ENCODE measurements at places on chromosomes 4 and X.
A peak's percentile ranks its signal among the peaks of the same experiment; 100 is the strongest.

GRCh38 chr4:83387476-83388312, 53.0 kb upstream of the HPSE start:
- no peak for DNase-seq

DNA sequence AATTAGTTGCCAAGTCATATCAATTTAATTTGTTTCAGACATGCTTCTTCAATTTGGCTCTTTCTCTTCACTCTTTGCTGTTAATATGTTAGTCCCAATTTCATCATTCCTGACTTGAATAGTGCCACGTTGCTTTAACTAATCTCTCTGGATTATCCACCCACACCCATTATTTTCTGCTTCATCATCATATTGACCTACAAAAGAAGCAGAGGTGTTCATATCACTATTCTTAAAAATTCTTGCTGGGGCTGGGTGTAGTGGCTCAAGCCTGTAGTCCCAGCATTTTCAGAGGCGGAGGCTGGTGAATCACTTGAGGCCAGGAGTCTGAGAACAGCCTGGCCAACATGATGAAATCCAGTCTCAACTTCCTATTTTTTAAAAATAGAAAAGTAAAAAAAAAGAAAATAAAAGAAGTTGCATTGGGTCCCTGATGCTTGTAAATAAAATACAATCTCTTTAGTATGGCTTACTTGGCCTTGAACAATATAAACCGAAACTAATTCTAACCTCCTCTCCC, 65.7 kb upstream of the KCNIP4 start:
- DNase-seq, result peak; percentile 50

- no peak for DNase-seq
These were observed 656.0 kb upstream of the HS3ST1 start for GRCh38 chr4:12084690-12085089.

DNA sequence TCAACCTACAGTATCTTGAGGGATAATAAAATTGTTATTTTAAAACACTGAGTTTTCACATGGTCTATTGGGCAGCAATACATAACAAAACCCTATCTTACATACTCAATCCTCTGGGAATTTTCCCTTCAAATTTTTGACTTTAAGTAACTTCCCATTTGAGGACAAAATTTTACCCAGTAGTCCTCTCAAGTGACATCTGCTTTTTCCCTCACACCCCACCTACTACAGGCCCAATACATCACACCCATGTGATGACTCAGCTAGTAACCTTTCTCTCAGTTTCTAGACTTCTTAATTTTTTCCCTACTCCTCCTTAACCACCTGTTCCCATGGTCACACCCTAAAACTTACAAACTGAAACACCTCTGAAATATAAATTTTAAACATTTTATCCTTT, 12.2 kb upstream of the RAP1GDS1 start:
- no peak for DNase-seq

DNA sequence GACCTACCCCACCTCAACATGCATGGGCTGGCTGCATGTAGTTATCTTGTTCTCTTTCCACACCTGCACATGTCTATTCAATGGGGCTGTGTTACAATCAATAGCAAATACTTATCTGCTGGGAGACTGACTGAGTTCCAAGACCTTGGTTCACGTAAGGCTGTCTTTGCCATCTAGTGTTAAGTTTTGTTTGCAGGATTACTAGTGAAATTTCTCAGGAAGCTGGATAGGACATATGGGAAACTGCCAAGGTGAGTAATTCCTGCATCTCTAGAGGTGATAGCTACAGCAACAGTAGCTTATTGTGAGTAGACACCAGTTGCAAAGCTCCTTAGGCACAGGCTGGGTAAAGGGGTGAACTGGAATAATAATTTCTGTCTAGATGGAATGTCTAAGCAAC, 177.5 kb downstream of the ENOX2 start:
- DNase-seq, result no peak

DNA sequence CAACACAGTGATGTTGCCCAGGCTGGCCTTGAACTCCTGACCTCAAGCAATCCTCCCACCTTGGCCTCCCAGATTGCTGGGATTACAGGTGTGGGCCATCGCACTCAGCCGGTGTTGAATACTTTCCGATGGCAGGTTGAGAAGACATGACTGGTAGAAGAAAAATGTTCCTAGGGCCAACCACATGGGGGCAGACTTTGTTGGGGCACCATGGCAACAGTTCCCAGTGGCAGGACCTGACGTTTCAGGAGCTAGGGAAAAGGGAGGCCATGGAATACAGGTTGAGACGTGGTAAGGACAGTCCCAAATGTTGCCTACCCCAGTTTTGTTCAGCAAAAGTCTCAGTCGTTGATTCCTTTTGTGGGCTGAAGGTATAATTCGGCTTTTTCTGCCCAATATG, 134.6 kb downstream of the ASMT start:
- DNase-seq, result no peak

GRCh38 chr4:187632260-187632995, 363.1 kb upstream of the ZFP42 start:
- no peak for DNase-seq

- peak; percentile 67 for DNase-seq
These were observed 102.9 kb downstream of the CLCN4 start for GRCh38 chrX:10259716-10260115.

DNA sequence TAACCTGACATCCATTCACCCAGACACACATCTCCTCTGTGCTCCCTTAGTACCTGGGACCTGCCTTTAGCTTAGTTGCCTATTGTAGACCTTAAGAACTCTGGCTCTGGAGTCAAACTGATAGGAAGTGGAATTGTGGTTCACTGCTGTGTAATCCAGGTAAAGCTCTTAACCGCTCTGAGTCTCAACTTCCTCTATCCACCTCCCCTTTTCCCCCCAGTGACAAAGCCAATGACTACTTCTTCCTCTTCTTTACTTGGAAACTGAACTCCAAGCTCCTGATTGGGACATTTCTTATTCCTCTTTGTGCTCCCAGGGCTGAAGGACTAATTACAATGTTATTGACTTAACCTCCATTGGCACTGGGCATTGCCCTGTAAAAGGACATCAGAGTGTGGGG, 94.1 kb downstream of the DRD5 start:
- no peak for DNase-seq

- peak; percentile 70 for DNase-seq
These were observed at the start of gene MXRA5 for GRCh38 chrX:3346501-3347259. Gene MXRA5, minus strand, starts transcription at chrX:3346652. Its CDS starts 2,819 bp downstream, at chrX:3343833.

- no peak for DNase-seq
These were observed 17.7 kb upstream of the SLC25A43 start for GRCh38 chrX:119381349-119381944.

- peak; percentile 32 for DNase-seq
These were observed 262.2 kb downstream of the SPOCK3 start for GRCh38 chr4:166972071-166972470.

- no peak for DNase-seq
These were observed 12.3 kb upstream of the DTHD1 start for GRCh38 chr4:36269101-36269500.

DNA sequence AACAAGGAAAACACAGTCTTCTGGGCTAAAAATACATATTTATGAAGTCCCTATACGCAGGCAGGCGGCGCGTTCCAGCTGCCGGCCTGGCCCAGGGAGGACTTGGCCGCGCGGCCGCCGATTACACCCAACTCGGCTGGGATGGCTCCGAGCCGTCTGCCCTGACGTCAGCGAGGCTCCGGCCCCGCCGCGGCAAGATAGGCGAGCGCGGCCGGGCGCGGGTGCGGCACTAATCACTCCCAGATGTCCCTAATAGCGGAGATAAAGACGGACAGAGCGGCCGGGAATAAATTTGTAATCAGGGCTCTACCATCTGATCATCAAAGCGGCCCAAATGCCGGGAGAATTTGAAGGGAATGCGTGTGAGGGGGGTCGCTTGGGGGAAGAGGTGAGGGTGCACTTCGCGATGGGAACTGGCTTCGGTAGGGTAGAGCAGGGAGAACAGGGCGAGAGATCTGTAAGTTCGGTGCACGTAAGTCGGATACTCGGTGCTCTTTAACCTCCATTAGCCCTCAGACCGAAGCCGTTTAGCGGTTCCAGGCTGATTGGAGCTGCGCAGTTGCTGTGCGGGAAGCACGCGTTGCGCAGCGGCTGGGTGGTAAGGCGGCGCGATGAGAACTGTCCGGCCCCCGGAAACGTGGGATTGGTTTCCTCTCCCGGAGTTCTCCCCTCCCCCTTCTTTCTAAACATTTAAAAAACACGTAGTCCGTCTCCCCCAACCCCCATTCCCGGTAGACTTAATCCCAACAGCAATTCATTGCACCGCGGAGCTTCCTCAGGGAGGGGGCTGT, 7.7 kb downstream of the HAND2 start:
- peak; percentile 91 for DNase-seq

GRCh38 chr4:45172636-45173035, 446.3 kb upstream of the GNPDA2 start:
- DNase-seq, result no peak

DNA sequence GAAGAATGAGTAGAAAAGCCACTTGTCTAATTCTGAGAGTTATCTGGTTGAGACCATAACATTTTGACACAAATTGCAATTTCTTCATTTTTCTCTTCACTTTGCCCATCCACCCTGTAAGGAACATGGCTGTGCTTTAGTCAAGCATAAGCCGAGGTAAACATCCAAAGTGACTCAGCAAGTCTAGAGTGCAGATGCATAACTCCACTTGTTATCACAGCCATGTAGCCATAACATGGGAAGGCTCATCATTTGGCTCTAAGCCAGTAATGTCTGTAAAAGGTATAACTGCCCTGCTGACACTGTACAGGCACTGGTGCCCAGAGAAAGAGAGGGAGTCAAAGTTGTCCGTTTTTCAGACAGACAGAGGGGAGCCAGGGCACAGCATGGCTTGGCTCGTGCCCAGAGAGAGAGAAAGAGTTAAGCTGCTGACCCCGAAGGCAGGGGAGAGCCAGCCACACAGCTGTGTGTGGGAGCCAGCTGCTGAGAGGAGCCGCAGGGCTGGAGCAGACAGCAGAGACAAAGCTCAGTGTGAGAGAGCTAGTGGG, 76.9 kb upstream of the EXOC1L start:
- DNase-seq, result peak; percentile 53
